NCI-H446 (cell line): ENCODE measurements at places on chromosomes 1 and 21.
A peak's percentile ranks its signal among the peaks of the same experiment; 100 is the strongest.

DNA sequence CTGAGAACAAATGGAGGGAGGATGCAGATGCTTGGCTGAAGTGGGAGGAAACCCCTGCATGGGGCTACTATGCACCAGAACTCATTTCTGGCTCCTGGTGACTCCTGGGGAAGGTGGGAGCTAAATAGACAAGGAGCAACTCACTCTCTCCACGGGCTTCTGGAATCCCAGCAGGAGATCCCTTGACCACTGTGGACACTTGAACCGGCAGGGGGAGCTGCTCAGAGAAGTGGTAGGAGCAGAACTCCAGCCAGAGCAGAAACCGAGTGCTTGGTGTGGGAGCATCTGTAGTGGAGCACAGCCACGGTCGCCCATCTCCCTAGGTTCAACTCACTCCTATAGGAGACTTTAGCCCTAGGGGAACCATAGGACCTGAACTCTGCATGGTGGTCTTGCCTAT is 205.6 kb upstream of the GJB5 start:
- no peak for DNase-seq

DNA sequence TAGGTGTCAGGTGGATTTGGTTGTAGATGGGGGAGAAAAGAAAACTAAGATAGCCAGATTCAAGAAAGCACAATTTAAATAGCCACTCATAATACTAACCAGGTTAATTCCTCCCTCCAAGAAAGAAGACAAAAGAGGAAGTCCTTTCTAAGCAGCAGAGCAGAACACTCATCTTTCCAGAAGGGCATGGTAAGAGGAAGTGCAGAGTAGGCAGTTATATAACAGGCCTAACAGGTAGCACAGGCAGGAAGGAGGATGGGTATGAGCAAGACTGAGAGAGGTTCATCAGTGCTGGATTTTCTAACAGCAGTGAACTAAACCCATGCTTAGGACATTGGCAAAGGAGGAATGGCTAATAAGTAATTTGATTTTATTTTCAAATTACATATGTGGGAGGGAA is 517.5 kb downstream of the PLPP3 start:
- DNase-seq, result no peak

GRCh38 chr1:80392529-80392928 is 1386.0 kb upstream of the ADGRL4 start:
- no peak for DNase-seq

DNA sequence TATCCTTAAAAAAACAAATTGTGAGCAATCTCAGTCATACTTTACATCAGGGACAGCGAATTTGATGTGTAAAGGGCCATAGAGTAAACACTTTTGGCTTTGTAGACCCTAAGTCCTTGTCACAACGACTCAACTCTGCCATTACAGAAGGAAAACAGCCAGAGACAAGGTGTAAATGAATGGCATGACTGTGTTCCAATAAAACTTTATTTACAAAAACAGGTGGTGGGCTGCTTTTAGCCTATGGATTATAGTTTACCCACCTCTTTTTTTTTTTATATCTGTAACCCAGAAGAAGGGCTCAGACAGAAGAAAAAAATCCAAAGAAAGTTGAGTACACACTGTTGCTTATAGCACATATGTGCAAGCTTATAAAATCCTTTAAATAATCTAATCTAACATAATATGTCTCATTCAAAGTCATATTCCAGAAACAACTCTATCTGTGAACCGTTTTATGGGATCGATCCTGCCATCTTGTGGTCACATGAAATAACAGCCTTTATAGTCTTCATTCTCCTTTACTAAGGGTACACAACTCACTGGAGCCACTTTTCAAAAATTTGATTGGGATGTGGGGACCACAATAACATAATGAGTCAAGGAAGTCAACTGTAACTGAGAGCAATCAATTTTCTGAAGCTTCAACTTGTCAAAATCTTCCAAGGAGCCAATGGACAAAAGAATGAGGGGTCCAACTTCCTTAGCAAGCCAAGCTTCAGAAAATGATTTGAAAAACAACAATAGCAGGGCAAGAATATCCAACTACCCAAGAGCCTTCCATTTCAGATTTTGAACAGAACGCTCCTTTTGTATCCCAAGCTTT is 142.2 kb upstream of the KRTAP19-8 start:
- peak; percentile 47 for DNase-seq

GRCh38 chr1:172335377-172335776 is 85.1 kb upstream of the C1orf105 start:
- no peak for DNase-seq

DNA sequence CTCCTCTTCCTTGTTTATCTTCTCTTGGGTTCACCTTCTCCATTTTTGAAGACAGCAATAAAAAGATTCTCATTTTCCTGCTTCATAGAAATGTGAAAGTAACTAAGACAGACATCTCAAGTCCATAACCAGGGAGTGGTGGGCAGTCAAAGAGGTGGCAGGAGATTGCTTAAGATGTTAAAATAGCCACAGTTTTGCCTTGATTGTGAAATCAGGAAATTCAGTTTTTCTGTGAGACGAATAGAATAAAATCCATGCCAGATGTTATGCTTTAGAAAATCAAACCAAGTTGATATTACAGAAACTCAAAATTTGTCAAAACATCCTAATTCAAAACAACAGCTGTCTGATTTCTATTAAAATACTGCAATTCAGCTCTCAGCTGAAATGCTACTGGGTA is 57.2 kb downstream of the TNN start:
- DNase-seq, result no peak

DNA sequence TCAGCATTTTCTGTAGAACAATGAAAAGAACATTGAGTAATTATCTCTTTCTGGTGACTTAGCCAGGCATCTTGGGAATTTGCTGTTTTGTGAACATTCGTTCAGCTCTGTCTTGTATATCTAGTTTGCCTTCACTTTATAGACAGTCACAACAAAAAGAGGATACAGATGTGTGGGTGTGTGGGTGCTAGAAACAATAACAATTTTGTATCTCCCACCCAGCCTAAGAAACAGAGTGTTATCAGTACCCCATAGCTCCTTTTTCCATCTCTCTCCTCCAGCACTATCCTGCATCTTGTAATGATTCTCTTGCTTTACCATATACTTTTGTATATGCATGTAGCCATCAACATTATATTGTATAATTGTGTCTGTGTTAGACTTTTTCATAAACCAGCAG is 33.0 kb downstream of the AK4 start:
- no peak for DNase-seq

GRCh38 chr1:172708452-172708851 is 49.5 kb downstream of the FASLG start:
- DNase-seq, result no peak

- no peak for DNase-seq
These were observed 37.3 kb upstream of the EDN2 start for GRCh38 chr1:41521766-41522165.

- DNase-seq, result no peak
These were observed 26.1 kb downstream of the F3 start for GRCh38 chr1:94515296-94515947.

DNA sequence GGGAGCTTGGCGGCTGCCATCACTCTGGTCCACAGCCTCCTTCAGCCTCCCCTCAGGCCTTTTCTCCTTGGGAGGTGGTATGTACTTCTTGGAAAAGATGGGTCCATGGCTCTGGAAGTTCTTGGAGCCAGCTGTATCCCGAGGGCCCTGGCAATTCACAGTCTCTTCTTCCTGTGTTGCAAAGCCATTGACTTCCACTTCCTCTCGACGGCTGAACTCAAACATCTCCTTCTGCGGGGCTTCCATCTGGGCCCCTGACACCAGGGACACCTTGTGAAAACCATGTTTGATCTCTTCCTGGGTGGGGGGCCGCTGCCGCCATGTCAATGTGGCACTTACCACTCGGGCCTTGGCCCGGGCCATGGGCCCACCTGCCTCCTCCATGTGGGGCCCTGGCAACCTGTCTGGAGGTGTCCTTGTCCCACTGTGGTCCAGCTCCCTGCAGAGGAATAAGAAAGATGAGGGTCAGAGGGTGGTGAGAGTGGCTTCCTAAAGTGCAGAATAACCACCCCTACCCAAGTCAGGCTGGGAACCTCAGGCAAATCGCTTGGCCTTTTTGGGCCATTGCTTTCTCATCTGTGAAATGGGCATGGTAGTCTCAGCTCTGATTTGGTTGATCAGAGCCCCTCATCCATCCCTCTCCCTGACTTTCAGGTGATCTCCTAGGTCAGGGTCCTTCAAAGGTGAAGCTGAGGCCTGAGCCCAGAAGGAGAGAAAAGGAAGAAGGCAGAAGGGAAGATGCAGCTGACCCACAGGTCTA is 7.5 kb downstream of the CRYBG2 start:
- DNase-seq, result no peak

DNA sequence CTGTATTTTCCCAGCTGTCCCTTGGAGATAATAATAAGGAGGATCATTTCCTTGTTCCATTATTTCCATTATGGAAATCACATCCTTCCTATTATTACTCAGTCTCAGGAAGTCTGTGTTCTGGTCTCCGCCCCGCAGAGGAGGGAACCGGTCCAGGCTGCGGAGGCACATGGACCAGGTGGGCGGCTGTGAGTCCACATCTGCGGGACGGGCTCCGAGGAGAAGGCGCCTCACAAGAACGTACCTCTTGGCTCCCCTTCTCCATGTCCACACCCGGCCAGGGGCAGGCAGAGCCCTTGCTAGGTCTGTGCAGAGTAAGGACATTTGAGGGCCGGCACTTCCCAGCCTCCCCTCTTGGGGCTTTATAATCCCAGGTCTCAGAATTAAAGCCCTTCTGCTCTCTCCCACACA is 14.6 kb downstream of the RAB7B start:
- no peak for DNase-seq

GRCh38 chr1:154481053-154481452 is 21.0 kb upstream of the TDRD10 start:
- DNase-seq, result no peak

GRCh38 chr1:61925591-61926298 is 183.5 kb downstream of the PATJ start:
- DNase-seq, result no peak

DNA sequence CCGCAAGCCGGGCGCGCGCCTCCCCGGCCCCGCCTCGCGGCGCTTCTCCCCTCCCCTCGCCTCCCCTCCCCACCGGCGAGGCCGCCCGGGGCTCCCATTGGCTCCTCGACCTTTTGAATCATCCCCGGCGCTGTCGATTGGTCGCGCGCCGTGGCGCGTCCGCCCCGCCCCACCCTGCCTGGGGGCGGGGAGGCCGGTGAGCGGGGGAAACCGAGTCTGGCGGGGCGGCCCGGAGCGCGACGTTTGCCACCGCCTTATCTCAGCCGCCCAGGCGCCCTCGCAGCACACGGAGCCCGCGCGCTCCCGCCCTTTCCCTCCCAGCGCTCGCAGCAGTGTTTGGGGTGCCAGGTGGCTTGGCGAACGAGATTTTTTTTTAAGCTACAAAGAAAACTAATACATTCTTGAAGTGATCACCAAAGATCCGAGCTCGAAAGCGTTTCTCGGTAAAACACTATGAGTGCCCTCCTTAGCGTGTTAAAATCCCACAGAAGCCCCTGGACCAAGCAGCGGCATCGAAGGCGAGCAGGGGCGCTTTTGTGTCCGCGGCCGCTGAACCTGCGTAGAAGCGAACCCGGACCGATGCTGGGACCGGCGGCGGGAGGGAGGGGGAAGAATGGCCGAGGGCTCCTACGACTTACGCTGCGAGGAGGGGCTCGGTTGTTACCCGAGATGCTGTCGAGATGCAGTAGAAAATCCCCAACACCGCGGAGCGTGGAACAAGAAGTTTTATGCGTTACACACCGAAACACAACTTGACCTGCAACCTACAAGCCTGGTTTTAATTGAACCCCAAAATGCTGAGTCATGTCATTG is 436 bp upstream of the LBR start:
- peak; percentile 84 for DNase-seq

DNA sequence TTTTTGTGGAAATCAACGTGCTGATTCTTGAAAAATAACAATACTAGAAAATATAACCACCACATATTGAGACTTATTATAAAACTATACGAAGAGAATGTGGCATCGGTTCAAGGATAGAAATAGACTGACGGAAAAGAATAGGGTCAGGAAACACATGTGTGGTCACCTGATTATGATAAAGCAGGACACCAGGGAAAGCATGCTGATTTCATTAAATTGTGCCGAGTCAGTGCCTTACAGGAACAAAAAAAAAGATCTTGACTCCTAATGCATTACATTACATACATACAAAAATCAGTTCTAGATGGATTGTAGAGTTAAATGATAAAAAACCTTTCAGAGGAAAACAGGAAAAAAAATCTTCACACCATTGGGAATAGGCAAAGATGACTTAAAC is 43.5 kb upstream of the SERPINC1 start:
- DNase-seq, result no peak

GRCh38 chr1:209497729-209498128 is 85.8 kb upstream of the CAMK1G start:
- no peak for DNase-seq

GRCh38 chr1:239819096-239819495 is 272.6 kb upstream of the FMN2 start:
- DNase-seq, result no peak

DNA sequence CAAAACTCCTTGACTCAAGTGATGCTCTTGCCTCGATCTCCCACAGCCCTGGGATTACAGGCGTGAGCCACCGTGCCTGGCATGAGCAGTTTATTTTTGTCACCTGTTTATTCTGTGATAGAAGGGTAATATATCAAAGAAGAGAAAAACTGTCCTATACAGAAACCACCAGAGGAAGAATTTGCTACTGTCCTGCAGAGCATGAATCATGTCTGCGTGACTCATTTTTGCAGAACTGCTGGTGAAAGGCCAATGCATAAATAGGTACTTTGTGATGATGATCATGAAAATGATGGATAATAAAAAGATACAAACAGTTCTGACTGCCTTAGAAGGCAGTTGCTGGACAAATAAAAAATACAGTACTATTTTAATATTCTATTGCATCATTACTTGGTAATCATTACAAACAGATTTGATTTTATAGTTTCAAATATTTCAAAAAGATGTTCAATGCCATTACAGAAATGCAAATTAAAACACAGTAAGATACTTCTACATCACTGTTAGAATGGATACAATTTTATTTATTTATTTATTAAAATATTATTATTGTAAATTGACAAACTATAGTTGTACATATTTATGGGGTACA is 26.5 kb downstream of the RIPPLY3 start:
- no peak for DNase-seq

DNA sequence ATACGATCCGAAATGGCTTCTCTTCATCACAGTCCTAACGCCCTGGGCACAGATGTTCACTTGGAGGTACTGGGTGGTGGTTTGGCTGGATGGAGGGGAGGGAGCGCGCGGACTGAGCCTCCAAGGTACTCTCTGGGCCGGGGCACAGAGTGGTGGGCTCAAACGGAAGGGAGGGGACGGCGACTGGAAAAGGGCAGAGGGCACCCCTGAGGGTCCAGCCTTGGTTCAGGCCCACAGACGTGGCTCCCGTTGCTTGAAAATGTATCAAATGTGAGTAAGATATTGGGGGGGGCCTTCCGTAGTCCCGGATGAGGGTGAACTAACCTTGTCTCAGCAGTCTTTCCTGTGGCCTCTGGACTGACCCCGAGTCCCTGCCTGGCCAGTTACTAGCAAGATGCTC is 463 bp downstream of the IL12RB2 start:
- no peak for DNase-seq

GRCh38 chr21:32377991-32378390 is 14.8 kb downstream of the URB1 start:
- DNase-seq, result no peak

GRCh38 chr1:53763911-53764310 is 24.9 kb upstream of the GLIS1 start:
- DNase-seq, result no peak
